Activated CD4-positive, alpha-beta T cell treated with anti-CD3 and anti-CD28 coated beads, Interleukin-2, amount 10 ng/mL, durations not matched to agents 24 days and 14 days (primary cell): ENCODE measurements at places on chromosomes 11 and 22. TPM values are rescaled to one million over a fixed set of nuclear protein-coding genes. Genes with fewer than 3 reads are reported as not detected.

- DNase-seq = no peak
- H3K4me1 ChIP-seq = peaks cover 4% of the 10 kb centered on the region
- no peak overlapping the region for H3K27ac ChIP-seq
- no peaks in the 10 kb centered on the region for H3K27me3 ChIP-seq
Observed at GRCh38 chr22:40572976-40573375, 63.5 kb downstream of the MRTFA start.

DNA sequence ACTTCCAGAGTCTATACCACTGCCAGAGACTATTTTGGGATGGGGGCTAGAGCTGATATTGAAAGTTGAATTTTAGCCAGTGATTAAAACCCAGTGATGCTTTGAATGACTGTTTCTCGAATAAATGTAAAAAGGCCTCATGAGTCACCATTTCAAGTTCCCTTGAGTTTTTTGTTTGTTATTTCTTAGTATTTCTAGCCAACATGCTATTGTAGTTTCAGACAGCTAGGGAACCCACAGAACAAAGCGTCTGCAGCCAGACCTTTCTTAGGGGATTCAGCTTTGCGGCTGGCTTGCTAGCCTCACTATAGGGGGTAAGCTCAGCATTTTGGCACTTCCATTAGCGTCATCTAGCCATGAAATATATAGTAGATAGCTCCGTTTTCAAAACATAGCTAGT, 66.5 kb downstream of the DBX1 start:
- no peak overlapping the region for H3K4me3 ChIP-seq
- H3K27me3 ChIP-seq = peaks cover 17% of the 10 kb centered on the region
- no peaks in the 10 kb centered on the region for H3K36me3 ChIP-seq
- no peak for DNase-seq
- H3K27ac ChIP-seq = no peak overlapping the region

DNA sequence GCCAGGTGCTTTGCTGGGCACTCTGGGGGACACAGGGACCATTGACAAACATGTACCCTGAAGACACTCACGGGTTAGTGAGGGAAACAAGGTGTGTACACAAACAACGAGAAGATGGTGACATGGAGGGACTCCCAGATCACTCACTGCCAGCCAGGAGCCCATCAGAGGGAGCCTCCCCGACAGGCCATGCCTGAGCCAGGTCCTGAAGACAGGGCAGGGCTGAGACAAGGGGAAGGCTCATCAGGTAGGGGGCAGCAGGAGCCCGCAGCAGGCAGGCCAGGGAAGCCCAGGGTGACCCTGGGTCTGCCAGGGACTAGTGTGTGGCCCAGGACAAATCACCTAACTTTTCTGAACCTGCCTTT, 127.9 kb downstream of the BUD13 start:
- no peaks in the 10 kb centered on the region for H3K27me3 ChIP-seq
- no peaks in the 10 kb centered on the region for H3K36me3 ChIP-seq
- no peaks in the 10 kb centered on the region for H3K4me1 ChIP-seq
- no peak overlapping the region for H3K27ac ChIP-seq
- no peak for DNase-seq

The SLC22A25 gene
- not detected in 2 replicates for total RNA-seq

DNA sequence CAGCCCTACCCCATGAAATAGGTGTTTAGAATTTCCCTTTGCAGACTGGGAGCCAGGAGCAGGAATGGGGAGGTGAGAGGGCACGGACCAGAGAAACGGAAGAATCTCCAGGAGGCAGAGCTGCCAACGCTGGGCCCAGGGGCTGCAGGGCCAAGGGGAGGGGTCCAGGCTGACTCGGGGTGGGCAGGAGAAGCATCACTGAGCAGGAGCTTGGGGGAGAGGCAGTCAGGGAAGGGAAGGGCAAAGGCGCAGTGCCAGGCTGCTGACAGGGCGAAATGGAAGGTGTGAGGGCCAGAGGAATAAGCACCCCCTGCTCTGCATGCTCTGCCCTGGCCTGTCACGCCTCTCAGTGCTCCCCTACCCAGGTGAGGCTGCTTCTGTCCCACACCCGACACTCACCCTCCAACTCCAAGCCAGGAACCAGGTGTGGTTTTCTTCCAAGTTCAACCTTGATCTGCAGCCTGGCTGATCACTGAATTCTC, 14.5 kb downstream of the LRRC32 start:
- peaks cover 7% of the 10 kb centered on the region for H3K4me1 ChIP-seq
- no peaks in the 10 kb centered on the region for H3K36me3 ChIP-seq
- H3K4me3 ChIP-seq = no peak overlapping the region

GRCh38 chr11:105054723-105055493, 9.8 kb upstream of the CARD16 start:
- H3K4me1 ChIP-seq = no peaks in the 10 kb centered on the region
- no peak overlapping the region for H3K4me3 ChIP-seq
- H3K27ac ChIP-seq = no peak overlapping the region
- no peaks in the 10 kb centered on the region for H3K36me3 ChIP-seq

- no peak overlapping the region for H3K4me3 ChIP-seq
- no peak overlapping the region for H3K27ac ChIP-seq
- H3K27me3 ChIP-seq = no peaks in the 10 kb centered on the region
- H3K4me1 ChIP-seq = peaks cover 4% of the 10 kb centered on the region
- peaks cover 4% of the 10 kb centered on the region for H3K36me3 ChIP-seq
- DNase-seq = no peak
Observed at GRCh38 chr11:47705721-47706120, 9.4 kb downstream of the AGBL2 start.

GRCh38 chr11:69249311-69250185, 44.4 kb upstream of the MYEOV start:
- no peak overlapping the region for H3K4me3 ChIP-seq
- no peak overlapping the region for H3K27ac ChIP-seq
- no peak for DNase-seq
- no peaks in the 10 kb centered on the region for H3K36me3 ChIP-seq
- peaks cover 13% of the 10 kb centered on the region for H3K27me3 ChIP-seq

The CHRDL2 gene
- not detected in 2 replicates for total RNA-seq

DNA sequence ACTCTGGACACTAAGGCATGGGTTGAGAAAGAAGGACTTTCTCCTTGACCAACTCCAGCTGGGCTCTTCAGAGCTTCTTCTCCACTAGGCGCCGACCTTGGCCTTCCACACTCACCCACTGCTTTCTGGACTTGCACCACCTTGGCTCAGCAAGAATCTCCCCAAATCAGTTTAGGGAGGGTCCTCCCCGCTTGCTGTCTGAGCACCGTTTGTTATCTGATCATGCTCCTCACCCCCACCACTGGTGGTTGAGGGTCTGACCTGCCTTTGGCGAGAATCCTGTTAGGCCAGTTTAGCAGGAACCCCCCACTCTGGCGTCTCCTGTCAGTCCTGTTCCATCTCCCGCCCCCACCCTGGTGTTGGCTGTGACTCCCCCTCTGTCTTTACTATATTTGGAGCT, 10.4 kb downstream of the APOL2 start:
- peaks cover 71% of the 10 kb centered on the region for H3K36me3 ChIP-seq
- no peak overlapping the region for H3K27ac ChIP-seq
- peaks cover 7% of the 10 kb centered on the region for H3K4me1 ChIP-seq
- no peak for DNase-seq
- H3K4me3 ChIP-seq = no peak overlapping the region

The OR6X1 gene
- not detected in 2 replicates for total RNA-seq

The CCDC87 gene
- 0.19 and 0.21 TPM in 2 replicates for total RNA-seq

- no peak overlapping the region for H3K27ac ChIP-seq
- H3K27me3 ChIP-seq = peaks cover 20% of the 10 kb centered on the region
- H3K4me1 ChIP-seq = no peaks in the 10 kb centered on the region
- no peak overlapping the region for H3K4me3 ChIP-seq
Observed at GRCh38 chr11:60431251-60431650, 1.9 kb downstream of the MS4A5 start.

The OR52W1 gene
- not detected in 2 replicates for total RNA-seq

DNA sequence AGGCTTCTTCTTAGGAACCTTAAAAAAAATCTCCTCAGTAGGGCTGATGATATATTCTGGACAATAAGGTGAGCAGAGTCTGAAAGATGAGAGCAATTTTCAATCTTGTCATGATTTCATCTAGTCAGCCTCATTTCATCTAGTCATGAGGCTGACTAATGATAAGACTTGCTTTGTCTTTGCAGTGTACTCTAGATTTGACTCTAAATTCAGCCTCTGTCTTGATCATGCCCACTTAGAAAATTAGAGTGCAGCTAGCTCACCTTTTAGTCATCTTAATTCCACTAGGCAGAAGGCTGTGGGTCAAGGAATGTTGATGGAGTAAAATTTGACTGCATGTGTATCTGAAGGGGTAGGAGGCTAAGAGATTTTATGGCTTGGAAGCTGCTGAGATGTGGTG, 5.5 kb downstream of the EHF start:
- DNase-seq = no peak
- no peaks in the 10 kb centered on the region for H3K4me1 ChIP-seq
- H3K27ac ChIP-seq = no peak overlapping the region
- H3K36me3 ChIP-seq = no peaks in the 10 kb centered on the region
- no peak overlapping the region for H3K4me3 ChIP-seq

GRCh38 chr11:1844221-1845094, 5.7 kb downstream of the TNNI2 start:
- DNase-seq = peak; percentile 83
- no peaks in the 10 kb centered on the region for H3K36me3 ChIP-seq
- H3K27me3 ChIP-seq = peaks cover 3% of the 10 kb centered on the region
- peaks cover 56% of the 10 kb centered on the region for H3K4me1 ChIP-seq

DNA sequence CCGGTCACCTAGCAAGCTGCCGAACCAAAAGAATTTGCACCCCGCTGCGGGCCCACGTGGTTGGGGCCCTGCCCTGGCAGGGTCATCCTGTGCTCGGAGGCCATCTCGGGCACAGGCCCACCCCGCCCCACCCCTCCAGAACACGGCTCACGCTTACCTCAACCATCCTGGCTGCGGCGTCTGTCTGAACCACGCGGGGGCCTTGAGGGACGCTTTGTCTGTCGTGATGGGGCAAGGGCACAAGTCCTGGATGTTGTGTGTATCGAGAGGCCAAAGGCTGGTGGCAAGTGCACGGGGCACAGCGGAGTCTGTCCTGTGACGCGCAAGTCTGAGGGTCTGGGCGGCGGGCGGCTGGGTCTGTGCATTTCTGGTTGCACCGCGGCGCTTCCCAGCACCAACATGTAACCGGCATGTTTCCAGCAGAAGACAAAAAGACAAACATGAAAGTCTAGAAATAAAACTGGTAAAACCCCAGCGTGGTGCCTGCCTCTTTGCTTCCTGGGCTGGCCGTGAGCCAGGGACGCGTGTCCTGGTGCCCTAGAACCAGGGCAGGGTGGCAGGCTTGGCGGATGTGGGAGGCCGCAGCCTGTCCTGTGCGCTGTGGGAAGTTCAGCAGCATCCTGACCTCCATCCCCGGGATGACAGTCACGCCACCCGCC, 13.2 kb downstream of the CCND1 start:
- H3K27me3 ChIP-seq = no peaks in the 10 kb centered on the region
- DNase-seq = no peak
- H3K27ac ChIP-seq = no peak overlapping the region

- no peak overlapping the region for H3K27ac ChIP-seq
- H3K36me3 ChIP-seq = no peaks in the 10 kb centered on the region
- H3K4me1 ChIP-seq = no peaks in the 10 kb centered on the region
- no peak overlapping the region for H3K4me3 ChIP-seq
- DNase-seq = no peak
Observed at GRCh38 chr11:100105982-100106358, 581.1 kb upstream of the ARHGAP42 start.

- H3K27ac ChIP-seq = no peak overlapping the region
- H3K27me3 ChIP-seq = peaks cover 27% of the 10 kb centered on the region
- no peak overlapping the region for H3K4me3 ChIP-seq
- H3K36me3 ChIP-seq = no peaks in the 10 kb centered on the region
- H3K4me1 ChIP-seq = peaks cover 28% of the 10 kb centered on the region
Observed at GRCh38 chr11:15113381-15113780, 1.3 kb upstream of the INSC start.
